ENCODE measurements at places on chromosomes 1 and 21.

DNA sequence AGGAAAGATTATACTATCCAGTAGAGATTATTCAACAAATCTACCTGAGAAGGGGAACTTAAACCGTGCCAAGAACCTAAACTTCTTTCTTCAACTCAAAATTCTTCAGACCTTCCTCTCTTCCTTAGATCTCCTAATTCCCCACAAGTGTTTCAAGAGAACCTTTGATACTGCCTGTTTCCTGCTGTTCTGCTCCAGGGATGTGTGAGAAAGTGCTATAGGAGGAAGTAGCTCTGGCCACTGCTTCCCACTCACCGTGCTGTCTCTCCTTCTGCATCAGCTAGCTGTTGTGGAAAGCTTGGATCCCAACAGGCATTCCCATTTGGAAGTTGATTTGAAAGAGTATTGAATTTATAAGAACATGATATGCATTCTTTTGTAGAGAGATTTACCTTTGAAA is 4.5 kb upstream of the NOS1AP start:
- no peak for DNase-seq

DNA sequence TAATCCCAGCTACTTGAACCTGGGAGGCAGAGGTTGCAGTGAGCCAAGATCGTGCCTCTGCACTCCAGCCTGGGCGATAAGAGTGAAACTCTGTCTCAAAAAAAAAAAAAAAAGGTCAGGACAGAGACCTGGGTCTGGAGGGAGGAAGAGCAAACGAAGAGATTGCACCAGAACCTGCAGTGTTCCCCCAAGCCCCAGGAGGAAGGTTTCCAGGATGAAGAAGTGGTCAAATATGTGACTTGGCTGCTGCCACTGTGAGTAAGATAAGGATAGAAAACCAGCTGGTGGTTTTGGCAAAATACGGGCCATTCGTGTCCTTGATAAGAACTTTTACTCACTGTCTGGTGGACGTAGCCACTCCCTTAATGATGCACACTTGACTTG is 42.2 kb downstream of the CLDN14 start:
- DNase-seq = no peak

GRCh38 chr1:98556521-98557158 is 104.9 kb upstream of the SNX7 start:
- no peak for DNase-seq

GRCh38 chr1:48114596-48115382 is 107.7 kb upstream of the SLC5A9 start:
- no peak for DNase-seq

GRCh38 chr1:99548943-99549605 is 96.8 kb upstream of the PALMD start:
- DNase-seq = no peak

DNA sequence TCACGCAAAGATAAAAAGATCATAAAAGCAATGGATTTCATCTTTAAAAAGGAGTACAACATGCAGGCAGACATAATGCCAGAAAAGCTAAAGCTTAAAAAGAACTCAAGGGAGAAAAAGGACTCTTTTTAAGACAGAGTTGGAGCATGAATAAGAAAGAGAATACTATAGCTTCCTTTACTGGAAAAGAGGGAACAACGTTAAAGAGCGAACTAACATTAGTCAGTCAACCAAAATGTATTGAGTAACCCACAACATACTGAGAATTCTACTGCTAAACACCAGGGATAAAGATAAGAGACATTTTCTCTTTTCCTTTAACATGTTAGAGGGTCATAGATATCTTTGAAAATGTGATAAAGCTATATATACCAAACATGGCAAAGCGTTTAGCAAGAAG is 182.0 kb downstream of the DUSP10 start:
- DNase-seq = no peak

DNA sequence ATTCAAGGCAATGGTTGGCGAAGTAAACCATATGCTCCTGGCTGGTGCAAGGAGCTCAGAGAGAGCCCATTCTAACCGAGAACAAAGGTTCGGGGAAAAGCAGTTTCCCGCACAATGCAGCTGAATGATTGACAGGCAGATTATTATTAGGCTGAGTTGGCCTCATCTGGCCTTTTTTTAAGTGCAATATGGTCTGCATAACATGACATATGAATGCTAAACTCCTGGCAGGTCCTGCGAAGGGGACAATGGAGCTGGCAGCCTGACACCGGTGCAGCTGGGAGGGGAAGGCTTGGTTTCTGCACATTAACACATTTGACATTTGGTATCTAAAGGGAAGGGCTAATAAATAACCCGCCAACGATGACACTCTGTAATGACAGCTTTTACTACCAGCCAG is 92.0 kb downstream of the MIS18A start:
- no peak for DNase-seq

DNA sequence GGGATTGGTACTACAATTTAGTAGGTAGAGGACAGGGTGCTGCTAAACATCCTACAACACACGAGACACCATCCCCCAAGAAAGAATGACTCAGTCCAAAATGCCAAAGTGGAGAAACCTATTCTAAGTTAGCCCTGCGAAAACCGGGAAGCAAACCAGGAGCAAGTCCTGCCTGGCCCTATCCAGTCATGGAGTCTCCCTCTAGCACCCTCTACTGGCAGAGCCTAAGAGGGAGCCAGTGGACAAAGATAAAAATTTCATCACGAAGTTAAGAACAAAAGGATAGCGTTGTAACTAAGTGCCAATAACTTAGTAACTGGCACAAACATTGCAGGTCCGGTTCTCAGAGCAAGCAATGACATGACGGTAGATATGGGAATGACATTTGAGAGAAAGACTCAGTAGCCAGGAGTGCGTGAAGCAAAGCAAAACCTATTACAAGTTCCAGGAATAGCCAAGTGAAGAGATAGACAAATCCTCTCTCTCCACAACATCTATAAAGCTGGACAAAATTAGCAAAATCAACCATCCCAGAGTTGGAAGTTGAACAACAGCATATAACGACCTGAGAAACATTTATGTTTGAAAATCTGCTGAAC is 383.5 kb downstream of the OMA1 start:
- DNase-seq = no peak

DNA sequence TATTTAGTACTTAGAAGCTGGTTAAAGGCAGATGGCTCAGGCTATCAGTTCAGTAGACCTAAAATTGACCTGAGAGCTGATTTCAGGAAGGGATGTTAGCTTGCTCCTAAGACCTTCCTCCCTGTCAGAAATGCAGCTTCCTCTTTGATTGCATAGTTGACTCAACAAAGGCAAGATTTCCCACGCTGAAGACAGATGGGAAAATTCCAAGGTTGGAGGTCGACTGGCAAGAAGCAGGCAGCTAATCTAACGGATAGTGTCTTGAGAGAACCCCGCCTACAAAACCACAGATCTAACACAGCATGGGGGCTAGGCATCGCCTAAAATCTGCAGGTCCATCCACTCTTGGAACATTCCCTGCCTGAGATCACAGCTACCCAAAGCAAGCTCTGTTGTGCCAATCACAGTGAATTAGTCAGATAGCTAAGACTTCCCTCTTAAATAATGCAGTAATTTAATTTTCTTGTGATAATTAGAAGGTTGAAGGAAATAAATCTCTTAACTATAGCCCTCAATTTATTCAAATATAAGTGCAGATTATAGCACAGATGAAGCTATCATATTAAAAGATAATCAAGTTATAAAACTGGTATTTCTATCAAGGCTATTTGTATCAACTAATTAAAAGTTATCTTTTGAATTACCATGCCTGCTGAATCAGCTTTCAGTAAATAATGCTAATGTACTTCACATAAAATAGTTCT is 357.8 kb upstream of the SGIP1 start:
- no peak for DNase-seq

DNA sequence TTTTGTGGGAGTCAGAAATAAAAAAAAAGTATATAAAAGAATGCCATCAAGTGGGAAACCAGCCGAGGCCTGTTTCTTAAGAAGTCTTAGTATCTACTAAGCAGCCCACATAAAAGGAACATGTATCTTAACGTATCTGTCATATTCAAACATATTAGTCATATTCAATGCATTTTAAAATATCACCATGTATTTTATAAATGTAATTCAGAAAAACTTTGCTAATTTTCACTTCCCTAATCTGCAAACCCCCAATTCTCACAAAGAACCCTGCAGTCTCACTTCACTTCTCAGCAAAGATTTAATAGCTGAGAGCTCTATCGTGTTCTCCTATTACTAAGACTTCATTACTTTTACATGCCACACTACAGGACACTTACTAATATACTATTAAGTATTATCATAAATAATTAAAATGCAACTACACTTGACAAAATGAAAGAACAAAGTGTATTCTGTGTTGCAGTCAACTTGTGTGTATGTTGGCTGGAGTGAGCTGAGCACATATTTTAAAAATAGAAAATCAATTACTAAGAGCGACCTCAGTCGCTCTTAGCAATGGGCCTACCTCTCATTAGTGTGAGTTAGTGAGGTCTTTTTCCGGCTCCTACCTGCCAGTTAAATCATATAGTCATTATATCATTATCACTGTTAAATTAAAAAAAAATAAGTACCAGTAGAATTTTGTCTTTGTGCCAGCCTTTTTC is 484.3 kb downstream of the LMO4 start:
- no peak for DNase-seq

GRCh38 chr21:18041012-18041411 is 203.6 kb upstream of the CHODL start:
- no peak for DNase-seq
